ENCODE measurements at places on chromosomes 7 and 10. TPM values are rescaled to one million over a fixed set of nuclear protein-coding genes. Genes with fewer than 3 reads are reported as not detected.

DNA sequence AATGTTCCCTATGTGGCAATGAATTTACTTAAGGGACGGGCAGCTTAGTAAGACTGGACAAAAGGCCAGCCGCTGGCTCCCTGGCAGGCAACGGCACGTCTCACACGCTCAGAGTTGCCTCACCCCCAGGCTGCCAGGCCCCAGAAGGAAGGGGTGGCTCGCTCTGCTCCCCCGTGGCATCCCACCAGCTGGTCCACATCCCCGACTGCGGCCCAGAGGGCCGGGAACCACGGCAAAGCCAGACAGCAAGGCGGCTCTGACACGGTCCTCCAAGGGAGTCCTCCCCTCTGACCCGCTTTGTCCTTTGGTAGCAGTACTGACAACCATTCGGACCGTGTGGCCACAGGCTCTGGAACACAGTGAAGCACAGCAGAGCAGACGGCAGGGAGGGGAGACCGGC lies 34.1 kb downstream of the NUDT1 start:
- no peak overlapping the region for H3K4me3 ChIP-seq
- no peak for DNase-seq
- no peak overlapping the region for H3K27ac ChIP-seq
- H3K36me3 ChIP-seq = peaks cover 48% of the 10 kb centered on the region
- no peaks in the 10 kb centered on the region for H3K27me3 ChIP-seq

GRCh38 chr7:141480953-141481352 lies 70.3 kb upstream of the AGK start:
- H3K36me3 ChIP-seq = no peaks in the 10 kb centered on the region
- H3K4me3 ChIP-seq = no peak overlapping the region
- H3K27ac ChIP-seq = no peak overlapping the region
- H3K4me1 ChIP-seq = no peaks in the 10 kb centered on the region
- no peak for DNase-seq
- H3K27me3 ChIP-seq = no peaks in the 10 kb centered on the region

GRCh38 chr10:132141076-132141475 lies 45.7 kb upstream of the DPYSL4 start:
- H3K36me3 ChIP-seq = no peaks in the 10 kb centered on the region
- DNase-seq = peak; percentile 59
- H3K27me3 ChIP-seq = no peaks in the 10 kb centered on the region
- H3K27ac ChIP-seq = no peak overlapping the region
- H3K4me3 ChIP-seq = no peak overlapping the region
- no peaks in the 10 kb centered on the region for H3K4me1 ChIP-seq

DNA sequence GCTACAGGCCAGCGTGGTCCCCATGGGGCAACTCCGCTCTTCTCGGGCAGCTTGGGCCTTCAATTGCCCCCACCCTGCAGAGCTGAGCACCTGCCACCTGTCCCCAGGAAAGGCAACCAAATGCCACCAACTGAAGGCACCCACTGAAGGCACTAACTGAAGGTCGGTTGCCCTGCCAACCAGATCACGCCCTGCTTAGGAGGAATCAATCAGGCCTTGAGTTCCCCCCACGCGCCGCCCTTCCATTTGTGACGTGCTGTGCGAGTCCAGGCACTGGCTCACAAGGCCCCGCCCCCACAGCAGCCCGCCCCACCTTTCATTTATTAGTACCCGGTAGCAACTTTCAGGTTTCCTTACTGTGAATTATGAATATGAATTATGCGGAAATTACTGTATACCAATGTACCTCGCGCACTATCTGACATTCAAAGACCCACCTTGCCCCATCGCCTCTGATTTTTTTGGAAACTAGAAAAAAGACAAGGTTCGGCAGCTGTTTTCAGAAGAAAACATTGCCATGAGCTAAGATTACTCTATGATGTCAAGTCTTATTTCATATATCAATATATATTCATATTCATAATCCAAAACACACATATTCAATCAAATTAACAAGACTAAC lies 83.6 kb upstream of the ABI1 start:
- DNase-seq = no peak
- H3K36me3 ChIP-seq = no peaks in the 10 kb centered on the region
- H3K4me3 ChIP-seq = no peak overlapping the region
- peaks cover 6% of the 10 kb centered on the region for H3K27me3 ChIP-seq

DNA sequence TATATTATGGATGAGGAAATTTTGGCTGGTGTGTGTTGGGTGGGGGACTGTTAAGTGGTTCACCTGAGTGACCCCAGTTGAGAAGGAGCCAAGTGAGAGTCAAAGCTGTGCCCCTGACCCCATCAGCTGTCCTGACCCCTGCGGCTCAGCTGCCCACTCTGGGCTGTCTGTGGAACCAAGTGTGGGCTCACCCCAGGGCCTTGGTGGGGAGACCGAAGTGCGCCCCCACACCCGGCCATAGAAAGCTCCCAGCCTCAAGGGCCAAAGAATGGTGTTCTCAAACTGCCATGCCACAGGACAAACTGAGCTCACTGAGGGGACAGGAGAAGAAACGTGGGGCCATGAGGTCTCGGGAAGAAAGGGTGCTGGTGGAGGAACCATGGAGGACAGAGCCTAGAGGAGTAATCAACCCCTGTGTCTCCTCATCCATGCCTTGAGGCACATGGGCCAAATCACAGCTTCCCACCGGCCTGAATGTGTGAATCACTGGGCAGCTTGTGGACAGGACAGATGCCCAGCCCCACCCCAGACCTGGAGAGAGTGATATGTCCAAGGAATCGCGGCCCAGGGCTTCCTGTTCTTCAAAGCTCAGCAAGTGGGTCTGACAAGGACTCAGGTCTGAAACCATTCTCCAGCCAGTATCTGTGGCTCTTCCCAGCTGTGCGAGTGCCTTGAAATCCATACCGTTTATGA lies 86.2 kb upstream of the CACUL1 start:
- H3K36me3 ChIP-seq = no peaks in the 10 kb centered on the region
- H3K27ac ChIP-seq = no peak overlapping the region
- no peak overlapping the region for H3K4me3 ChIP-seq
- H3K27me3 ChIP-seq = no peaks in the 10 kb centered on the region
- H3K4me1 ChIP-seq = no peaks in the 10 kb centered on the region
- DNase-seq = no peak

GRCh38 chr10:66586073-66586472 lies 339.8 kb upstream of the LRRTM3 start:
- no peak for DNase-seq
- H3K27me3 ChIP-seq = no peaks in the 10 kb centered on the region
- no peaks in the 10 kb centered on the region for H3K36me3 ChIP-seq

DNA sequence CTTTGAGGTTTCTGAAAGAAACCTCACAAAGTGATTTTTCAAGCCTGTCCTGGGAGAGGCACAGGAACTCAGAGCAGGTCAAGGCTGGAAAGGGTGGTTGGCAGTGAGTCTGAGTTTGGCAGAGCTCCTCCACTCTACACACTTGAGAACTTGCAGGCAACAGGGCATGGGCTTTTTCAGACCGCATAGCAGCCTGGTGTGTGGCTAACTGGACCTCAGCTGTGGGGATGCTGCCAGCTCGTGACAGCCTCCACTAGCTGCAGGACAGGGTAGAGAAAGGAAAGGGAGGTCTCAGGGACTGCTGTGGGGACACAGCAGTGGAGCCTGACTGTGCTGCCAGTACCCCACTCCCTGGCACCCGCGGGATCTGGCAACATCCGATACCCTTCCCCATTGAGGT lies 2.6 kb downstream of the CDHR1 start:
- H3K27me3 ChIP-seq = no peaks in the 10 kb centered on the region
- peak; percentile 88 for DNase-seq
- H3K27ac ChIP-seq = peak overlapping the region; percentile 38

DNA sequence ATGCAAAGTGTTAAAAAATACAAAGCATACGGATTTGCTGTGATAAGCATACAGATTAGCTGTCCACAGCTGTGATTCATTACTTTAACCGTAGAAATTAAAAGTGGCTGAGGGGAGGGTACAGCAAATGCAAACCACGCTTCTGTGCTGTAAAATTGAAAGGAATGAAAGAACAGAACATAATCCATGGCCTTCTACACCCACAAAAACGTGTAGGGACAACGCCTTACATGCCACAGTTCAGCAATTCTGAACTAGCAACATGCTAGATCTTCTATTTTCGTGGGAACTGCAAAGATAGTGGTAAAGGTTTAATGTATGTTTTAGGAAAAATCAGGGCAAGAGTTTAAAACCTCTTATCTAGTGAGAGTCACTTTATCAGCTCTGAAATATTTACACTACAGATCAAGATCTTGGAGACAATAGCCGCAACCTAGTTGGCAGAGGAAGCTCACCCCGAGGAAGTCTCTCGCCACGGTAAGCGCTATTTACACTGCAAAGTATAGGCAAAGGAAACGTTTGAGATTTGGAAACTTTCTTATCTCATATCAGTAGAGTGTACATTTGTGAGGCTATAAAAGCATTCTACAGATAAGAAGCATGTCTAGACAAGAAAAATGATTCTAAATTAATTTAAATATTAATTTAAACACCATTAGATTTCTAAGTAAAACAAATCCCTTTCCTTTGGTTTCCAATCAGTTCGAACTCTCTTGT lies 193.6 kb downstream of the MLLT10 start:
- no peak overlapping the region for H3K27ac ChIP-seq
- H3K4me3 ChIP-seq = no peak overlapping the region
- H3K4me1 ChIP-seq = peaks cover 20% of the 10 kb centered on the region
- H3K36me3 ChIP-seq = peaks cover 15% of the 10 kb centered on the region
- no peak for DNase-seq

DNA sequence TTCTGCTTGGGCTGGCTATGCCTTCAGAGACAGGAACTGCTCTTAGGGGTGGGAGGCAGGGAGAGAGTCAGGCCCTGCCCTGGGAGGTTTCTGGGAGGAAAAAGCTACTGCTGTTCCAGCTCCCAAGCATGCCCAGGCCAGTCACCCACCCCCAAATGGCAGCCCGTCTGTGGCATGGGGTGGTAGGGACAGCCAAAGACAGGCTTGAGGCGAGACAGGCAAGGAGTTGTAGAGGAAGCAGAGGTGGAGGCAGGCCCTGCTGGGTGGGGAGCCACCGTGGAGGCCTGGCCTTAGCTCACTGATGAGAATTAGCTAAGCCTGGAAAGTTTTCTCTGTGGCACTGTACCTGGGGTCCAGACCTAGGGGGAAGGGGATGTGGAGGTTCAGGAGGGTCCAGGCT lies 6.6 kb upstream of the SAMD8 start:
- H3K36me3 ChIP-seq = no peaks in the 10 kb centered on the region
- no peak overlapping the region for H3K4me3 ChIP-seq
- DNase-seq = peak; percentile 57
- peaks cover 5% of the 10 kb centered on the region for H3K4me1 ChIP-seq
- no peak overlapping the region for H3K27ac ChIP-seq

- no peak overlapping the region for H3K27ac ChIP-seq
- DNase-seq = no peak
- H3K36me3 ChIP-seq = no peaks in the 10 kb centered on the region
Observed at GRCh38 chr10:63528084-63528744, 7.0 kb downstream of the REEP3 start.

DNA sequence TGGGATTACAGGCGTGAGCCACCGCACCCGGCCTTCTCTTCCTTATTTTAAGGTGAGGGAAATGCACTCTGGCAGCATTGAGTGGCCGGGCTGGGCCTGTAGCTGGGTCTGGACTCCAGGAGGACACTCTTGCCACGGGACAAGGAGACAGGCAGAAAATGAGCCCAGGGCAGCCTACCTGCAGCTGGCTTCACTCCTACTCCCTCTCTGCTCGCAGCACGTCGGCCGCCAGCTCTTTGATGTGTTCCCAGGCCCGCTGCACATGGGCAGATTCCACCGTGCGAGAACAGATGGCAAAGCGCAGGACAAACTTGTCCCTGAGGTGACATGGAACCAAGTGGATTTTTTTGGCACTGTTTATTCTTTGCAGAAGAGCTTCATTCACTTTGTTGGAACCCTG lies 12.9 kb upstream of the FIGNL1 start:
- H3K4me1 ChIP-seq = no peaks in the 10 kb centered on the region
- no peak for DNase-seq
- no peaks in the 10 kb centered on the region for H3K36me3 ChIP-seq
- H3K4me3 ChIP-seq = no peak overlapping the region
- H3K27me3 ChIP-seq = no peaks in the 10 kb centered on the region

GRCh38 chr7:11557627-11558026 lies 274.4 kb downstream of the THSD7A start:
- no peaks in the 10 kb centered on the region for H3K4me1 ChIP-seq
- no peak overlapping the region for H3K4me3 ChIP-seq
- no peak for DNase-seq
- H3K27ac ChIP-seq = no peak overlapping the region

PLEKHS1 gene
- total RNA-seq = not detected

CAMK1D gene
- total RNA-seq = 10.2 TPM

NPY4R2 gene
- 3.9 TPM for total RNA-seq

GRID2IP gene
- not detected for total RNA-seq

MRM2 gene
- total RNA-seq = 18.5 TPM

PAX4 gene
- not detected for total RNA-seq

Data from sigmoid colon (tissue), 7 donors.